ENCODE measurements at places on chromosomes 11 and 22. TPM values are rescaled to one million over a fixed set of nuclear protein-coding genes. Genes with fewer than 3 reads are reported as not detected.

DNA sequence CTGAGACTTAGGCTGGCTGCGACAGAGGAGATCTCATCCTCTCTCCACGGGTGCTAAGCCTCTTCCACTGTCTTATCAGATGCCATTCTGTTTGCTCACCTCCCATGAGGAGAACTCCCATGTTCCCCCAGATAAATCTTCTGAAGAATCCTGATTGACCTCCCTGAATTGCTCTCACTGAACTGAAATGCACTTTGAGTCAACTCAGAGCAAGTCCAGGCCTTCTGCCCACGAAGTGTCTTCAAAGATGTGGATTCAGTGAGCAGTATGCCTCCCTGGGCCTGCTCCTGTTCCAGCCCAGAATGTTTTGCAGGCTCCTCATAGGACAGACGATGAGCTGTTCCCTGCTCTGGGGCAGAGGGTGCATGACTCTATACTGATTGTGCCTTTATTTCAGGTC lies 17.4 kb downstream of the TUB start:
- no peak overlapping the region for H3K4me3 ChIP-seq
- H3K4me1 ChIP-seq: no peaks in the 10 kb centered on the region
- DNase-seq: peak; percentile 19
- H3K27ac ChIP-seq: no peak overlapping the region
- H3K27me3 ChIP-seq: no peaks in the 10 kb centered on the region
- H3K36me3 ChIP-seq: no peaks in the 10 kb centered on the region

The PDGFD gene
- total RNA-seq: 5.0 TPM

The GLB1L2 gene
- 0.62 TPM for total RNA-seq

DNA sequence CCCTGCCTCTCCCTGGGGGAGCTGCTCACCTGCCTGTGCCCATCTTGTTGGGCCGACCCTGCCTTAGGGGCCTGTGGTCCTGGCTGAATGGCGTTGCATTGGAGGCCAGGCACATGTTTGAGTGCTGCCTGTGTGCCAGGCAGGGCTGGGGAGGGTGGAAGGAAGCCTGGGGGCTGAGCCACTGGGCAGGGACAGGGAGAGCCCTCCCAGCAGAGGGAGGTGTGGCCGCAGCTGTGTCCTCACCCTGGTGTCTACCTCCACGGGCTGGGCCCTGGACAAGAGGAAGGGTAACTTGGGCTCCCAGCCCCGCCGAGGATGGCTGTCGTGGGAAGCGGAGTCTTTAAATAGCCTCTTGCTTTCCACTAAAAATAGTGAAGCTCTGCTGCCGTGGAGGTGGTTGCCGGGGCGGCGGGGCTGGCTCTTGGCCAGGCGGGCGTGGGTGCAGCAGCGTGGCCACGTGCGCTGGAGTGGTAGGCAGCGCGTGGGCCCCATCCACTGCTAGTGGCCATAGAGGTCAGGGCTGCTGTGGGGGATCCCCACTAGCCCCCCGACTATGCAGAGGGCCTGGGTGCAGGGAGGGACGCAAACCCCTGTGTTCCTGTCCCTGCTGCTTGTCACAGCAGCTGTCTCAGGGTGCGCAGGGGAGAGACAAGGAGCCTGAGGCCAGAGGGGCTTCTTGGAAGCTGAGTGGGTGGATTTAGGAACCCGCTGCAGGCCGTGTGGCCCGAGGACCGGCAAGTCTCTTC lies 6.2 kb downstream of the ZDHHC8 start:
- H3K4me1 ChIP-seq: peaks cover 2% of the 10 kb centered on the region
- DNase-seq: no peak
- H3K36me3 ChIP-seq: no peaks in the 10 kb centered on the region
- H3K27ac ChIP-seq: no peak overlapping the region
- H3K4me3 ChIP-seq: no peak overlapping the region
- H3K27me3 ChIP-seq: no peaks in the 10 kb centered on the region

DNA sequence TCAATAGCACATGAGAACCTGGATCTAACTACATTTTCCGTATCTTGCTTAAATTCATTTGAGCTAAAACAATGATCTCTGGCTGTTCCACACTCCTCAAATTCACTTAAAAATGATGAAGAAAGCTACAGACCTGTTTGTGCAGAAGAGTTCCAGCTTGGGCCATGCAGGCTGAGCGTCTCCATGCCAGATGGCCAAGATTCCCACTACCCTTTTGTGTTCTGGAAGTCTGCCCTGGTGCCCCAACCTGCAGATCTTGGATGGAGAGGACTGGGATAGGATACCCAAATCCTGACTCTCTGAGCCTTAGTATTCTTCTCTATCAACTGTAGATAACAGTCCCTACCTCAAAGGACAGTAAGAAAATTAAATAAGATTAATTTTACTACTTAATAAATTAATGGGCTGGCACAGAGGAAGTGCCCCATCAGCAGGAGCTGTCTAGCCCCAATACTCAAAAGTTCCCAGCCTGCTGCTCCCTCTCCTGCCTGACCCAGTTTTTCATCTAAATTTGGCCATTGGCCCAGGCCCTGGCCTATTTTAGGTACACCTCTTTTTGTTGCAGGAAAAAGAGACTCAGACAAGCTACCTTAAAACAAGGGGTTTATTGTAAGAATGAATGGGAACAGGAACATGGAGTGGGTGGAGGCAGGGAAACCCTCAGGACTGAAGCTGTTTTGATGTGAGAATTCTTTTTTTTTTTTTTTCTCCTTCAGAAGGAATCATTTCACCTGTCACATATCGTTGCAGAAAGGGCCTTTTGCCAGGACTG lies 81.4 kb upstream of the GRK3 start:
- no peak for DNase-seq
- no peak overlapping the region for H3K27ac ChIP-seq
- H3K27me3 ChIP-seq: no peaks in the 10 kb centered on the region
- no peak overlapping the region for H3K4me3 ChIP-seq

DNA sequence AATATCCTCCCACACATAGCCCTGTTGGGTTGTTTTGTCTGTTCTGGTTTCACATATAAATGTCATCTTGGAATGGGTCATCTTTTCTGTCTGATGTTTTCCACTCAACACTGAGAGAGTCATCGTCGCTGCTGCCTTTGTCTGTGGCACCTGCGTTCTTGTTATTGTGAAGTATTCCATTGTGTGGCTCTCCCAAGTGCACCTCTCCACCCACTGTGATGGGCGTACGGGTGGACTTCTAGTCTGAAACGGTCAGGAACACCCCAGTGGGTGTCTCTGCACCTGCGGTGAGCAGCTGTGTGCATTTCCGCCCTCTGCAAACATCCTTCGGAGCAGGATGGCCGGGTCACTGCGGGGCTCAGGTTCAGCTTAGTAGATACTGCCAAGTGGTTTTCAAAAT lies 34.5 kb upstream of the RTL6 start:
- no peak overlapping the region for H3K27ac ChIP-seq
- H3K4me3 ChIP-seq: no peak overlapping the region
- H3K36me3 ChIP-seq: no peaks in the 10 kb centered on the region
- peak; percentile 7 for DNase-seq
- no peaks in the 10 kb centered on the region for H3K27me3 ChIP-seq

DNA sequence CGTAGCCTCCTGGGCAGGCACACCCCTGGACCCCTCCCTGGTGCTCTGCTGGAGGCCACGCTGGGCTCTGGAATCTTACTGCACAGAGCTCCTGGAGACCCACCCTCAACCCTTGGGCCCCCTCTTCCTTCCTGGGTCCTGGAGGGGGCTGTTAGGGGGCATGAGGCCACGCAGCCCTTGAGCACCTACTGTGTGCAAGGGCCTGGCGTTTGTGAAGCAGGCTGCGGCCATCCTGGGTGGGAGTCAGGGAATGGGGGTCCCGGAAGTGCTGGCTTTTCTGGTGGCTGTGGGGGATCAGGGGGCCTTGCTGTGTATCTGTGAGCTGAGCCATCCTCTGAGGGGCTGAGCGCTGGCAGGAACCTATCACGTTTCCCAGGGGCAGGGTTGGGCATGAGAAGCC lies 40.9 kb upstream of the CCDC188 start:
- no peak for DNase-seq
- H3K27ac ChIP-seq: no peak overlapping the region
- no peaks in the 10 kb centered on the region for H3K27me3 ChIP-seq
- no peaks in the 10 kb centered on the region for H3K4me1 ChIP-seq
- H3K4me3 ChIP-seq: no peak overlapping the region

GRCh38 chr11:66546368-66546965 lies at the start of gene ACTN3:
TSS of gene ACTN3 (plus strand) at chr11:66546903. CDS start at chr11:66546938, 35 bp downstream.
- H3K36me3 ChIP-seq: no peaks in the 10 kb centered on the region
- H3K4me1 ChIP-seq: peaks cover 21% of the 10 kb centered on the region
- peak within 1 kb of the TSS; percentile 89 for H3K4me3 ChIP-seq

DNA sequence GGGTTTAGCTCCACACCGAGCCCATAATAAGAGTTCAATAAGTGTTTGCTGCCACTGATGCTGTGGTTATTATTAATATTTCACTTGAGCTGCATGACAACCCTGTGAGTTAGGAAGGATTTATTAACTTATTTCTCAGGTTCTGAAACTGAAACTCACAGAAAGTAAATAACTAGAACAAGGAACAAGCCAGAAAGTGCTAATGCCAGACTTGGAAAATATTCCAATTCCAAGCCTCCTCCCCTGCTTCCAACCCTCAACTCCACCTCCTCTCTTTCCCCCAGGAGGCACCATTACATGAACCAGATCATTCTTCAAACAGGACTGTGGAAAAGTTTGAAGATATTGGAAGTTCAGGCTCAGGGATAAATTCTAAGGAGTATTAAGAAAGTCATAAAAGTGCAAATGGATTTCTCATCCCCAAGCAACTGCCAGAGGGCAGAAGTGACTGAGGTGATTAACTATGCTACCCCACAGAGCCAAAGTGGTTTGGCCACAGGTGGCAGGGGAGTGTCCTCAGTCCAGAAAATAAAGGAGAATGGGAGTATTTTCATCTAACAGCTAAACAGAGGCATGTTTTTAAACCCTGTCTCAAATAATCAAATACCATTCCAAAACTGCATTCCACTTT lies 3.2 kb upstream of the FJX1 start:
- H3K36me3 ChIP-seq: no peaks in the 10 kb centered on the region
- peaks cover 31% of the 10 kb centered on the region for H3K4me1 ChIP-seq
- no peaks in the 10 kb centered on the region for H3K27me3 ChIP-seq

- H3K4me1 ChIP-seq: no peaks in the 10 kb centered on the region
- H3K36me3 ChIP-seq: no peaks in the 10 kb centered on the region
- H3K27me3 ChIP-seq: no peaks in the 10 kb centered on the region
- no peak for DNase-seq
- no peak overlapping the region for H3K27ac ChIP-seq
These were observed 3.4 kb downstream of the AGBL2 start for GRCh38 chr11:47711816-47712215.

DNA sequence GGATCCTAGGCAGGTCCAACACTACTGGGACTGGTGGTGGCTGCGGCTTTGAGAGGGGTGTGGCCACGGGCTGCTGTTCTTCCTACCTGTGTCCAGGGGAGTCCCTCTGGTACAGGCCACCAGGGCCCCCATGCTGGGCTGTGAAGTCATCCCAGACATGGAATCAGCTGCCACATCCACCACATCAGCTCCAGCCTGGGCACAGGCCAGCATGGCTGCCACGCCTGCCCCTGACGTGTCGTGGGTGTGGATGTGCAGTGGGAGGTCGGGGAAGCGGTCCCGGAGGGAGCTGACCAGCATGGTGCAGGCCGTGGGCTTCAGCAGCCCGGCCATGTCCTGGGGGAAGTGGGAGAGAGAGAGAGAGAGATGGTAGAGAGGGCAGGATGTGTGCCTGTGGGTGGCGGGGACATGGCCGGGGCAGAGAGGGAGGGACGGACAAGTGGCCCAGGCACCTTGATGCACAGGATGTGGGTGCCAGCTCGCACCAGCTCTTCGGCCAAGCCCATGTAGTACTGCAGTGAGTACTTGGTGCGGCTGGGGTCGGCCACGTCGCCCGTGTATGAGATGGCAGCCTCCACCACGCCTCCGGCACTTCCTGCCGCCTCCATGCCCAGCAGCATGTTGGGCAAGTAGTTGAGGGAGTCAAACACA lies 6.2 kb upstream of the LRFN4 start:
- no peak for DNase-seq
- no peak overlapping the region for H3K4me3 ChIP-seq
- peaks cover 18% of the 10 kb centered on the region for H3K4me1 ChIP-seq

- H3K27me3 ChIP-seq: no peaks in the 10 kb centered on the region
- H3K4me1 ChIP-seq: peaks cover 34% of the 10 kb centered on the region
- H3K36me3 ChIP-seq: no peaks in the 10 kb centered on the region
These were observed 909.8 kb downstream of the METTL15 start for GRCh38 chr11:29017941-29018340.

The SYCE3 gene
- 1.3 TPM for total RNA-seq

- H3K4me1 ChIP-seq: peaks cover 12% of the 10 kb centered on the region
- H3K27me3 ChIP-seq: no peaks in the 10 kb centered on the region
- H3K27ac ChIP-seq: no peak overlapping the region
- no peak overlapping the region for H3K4me3 ChIP-seq
- no peaks in the 10 kb centered on the region for H3K36me3 ChIP-seq
These were observed 42.8 kb downstream of the GLYAT start for GRCh38 chr11:58688789-58689503.

The XKR3 gene
- not detected for total RNA-seq

GRCh38 chr11:60165951-60166350 lies 16.9 kb downstream of the MS4A6A start:
- H3K27ac ChIP-seq: no peak overlapping the region
- H3K4me1 ChIP-seq: peaks cover 48% of the 10 kb centered on the region
- H3K27me3 ChIP-seq: no peaks in the 10 kb centered on the region
- H3K36me3 ChIP-seq: no peaks in the 10 kb centered on the region
- no peak overlapping the region for H3K4me3 ChIP-seq
